ENCODE measurements at places on chromosomes 6 and 20.

- no peak for DNase-seq
These were observed 82.3 kb upstream of the FRMD1 start for GRCh38 chr6:168161371-168161750.

DNA sequence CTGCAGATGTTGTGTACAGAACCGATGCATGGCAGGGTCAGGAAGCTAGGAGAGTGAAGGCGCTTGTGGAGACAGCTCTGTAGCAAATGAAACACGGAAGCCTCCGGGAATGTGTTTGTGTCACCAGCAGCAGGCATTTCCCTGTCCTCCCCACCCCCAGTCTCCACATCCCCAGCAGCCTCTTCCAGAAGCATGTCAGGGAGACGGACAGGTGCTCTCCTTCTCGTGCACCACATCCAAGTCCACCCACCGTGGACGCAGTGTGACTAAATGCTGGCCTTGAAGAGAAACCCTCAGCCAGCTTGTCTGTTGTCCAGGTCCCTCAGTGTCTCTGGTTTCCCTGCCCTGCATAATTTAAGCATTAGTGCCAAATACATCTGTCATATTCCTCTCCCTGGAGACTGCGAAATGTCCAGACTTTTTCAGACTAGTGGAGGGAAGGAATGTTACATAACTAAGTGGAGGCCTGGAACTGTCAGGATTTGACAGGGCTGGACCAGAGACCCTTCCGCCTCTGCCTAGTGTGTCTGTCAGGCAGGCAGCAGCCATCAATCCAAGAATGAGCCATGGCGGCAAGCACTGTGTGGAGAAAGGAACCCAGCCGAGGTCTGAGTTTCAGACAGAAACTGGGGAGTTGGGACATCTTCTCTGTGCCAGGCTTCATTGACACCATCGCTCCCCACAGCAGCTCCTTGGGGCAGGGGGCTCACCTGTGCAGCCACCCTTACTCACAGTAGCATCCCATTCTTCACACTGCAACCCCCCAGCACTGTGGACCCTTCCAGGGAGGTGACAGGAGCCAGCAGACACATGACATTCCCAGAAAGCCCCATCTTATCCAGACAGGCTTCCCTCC lies 26.6 kb upstream of the PI16 start:
- DNase-seq = no peak

DNA sequence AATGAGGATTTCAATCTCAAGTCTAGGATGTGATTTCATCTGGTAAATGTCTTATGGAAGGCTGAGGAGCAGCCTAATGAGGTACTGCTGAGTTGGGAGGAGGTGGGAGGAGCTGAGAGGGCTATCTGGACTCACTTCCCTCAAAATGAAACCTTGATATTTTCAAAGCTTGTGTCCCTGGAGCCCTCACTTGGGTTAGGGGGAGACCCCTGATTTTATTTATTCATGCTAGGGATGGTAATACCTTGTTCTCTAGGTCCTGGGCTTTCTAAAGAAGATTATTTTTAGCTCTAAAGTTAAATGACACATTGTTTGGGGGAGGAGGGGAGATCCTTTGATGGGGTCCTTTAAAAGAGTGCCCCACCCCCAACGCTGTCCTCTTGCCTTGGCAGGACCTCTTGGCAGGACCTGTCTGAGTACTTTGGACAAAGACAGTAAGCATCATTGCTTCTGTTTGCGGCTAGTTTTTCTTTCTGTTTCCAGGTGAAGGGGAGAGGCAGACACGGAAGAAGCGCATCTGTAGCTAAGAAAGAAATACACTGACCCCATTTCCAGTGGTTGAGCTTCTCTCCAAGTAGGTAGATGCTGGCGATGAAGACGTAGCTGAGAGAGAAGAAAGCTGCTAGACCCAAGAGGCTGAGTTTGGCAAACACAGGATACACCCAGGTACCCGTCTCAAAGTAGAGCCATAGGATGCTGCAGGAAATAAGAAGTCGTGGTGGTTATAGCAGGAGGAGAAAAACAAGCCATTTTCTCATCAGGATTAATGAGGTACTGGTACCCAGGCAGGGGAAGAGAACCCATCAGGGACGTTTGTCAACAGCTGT lies 55.6 kb downstream of the ADTRP start:
- no peak for DNase-seq

DNA sequence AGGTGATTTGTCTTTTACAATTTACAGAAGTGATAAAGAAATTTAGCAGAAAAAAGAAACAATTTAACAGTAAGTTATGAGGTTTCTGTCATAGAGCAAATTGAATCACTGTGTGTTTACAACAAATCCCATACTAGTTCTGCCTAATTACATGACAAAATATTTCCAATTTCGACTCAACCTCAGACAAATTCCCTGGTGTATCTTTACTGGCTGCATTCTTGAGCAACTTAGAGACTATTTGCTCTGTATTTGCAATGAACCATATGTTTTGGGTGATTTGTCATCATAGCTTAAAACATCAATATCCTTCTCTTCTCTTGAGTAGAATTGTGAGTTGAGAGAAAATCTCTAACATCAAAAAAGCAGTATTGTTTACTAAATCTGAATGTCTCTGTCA lies 128.7 kb downstream of the SIM1 start:
- DNase-seq = no peak

DNA sequence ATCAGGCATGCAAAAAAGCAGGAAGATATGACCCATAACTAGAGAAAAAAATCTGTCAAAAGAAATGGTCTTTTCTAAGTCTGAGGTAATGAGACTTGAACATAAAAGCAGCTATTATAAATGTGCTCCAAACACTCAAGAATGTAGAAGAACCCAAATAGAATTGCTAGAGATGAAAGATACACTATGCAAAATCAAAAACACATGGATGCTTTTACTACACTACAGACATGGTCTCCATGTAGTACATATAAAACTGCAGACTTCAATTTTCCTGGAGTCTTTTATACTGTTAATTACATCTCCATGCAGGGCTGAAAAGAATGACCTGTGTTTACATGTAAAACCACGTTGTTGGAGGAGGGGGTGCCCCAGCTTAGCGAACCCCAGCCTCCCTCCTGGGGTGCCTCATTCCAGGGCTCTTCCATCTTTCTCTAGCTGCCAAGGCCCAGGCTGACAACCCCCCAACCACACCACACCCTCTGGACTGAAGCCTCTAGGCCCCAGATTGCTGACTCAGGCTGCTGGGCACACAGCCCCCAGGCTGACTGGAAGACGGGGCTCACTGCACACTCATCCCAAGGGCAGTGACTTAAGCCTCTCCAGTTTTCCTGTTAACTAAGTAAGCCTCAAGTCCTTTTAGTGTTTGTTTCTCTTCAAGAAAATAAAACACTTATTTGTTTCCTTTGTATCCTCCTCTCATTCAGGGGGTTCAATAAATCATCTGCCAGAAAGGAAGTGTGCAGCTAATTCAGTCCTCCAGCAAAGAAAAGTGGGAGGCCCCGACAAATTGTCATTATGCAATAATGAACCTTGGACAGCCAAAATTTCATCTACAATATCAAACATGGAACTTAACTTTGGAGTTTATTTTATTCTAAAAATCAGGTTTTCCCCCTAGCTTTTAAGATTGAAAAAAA lies 26.0 kb upstream of the PLAGL1 start:
- DNase-seq = no peak

GRCh38 chr6:24861934-24862333 lies 63.2 kb upstream of the ARMH2 start:
- no peak for DNase-seq

- no peak for DNase-seq
These were observed 112.6 kb downstream of the CDH26 start for GRCh38 chr20:60070791-60071190.
